ENCODE measurements at places on chromosomes 5 and 9.

DNA sequence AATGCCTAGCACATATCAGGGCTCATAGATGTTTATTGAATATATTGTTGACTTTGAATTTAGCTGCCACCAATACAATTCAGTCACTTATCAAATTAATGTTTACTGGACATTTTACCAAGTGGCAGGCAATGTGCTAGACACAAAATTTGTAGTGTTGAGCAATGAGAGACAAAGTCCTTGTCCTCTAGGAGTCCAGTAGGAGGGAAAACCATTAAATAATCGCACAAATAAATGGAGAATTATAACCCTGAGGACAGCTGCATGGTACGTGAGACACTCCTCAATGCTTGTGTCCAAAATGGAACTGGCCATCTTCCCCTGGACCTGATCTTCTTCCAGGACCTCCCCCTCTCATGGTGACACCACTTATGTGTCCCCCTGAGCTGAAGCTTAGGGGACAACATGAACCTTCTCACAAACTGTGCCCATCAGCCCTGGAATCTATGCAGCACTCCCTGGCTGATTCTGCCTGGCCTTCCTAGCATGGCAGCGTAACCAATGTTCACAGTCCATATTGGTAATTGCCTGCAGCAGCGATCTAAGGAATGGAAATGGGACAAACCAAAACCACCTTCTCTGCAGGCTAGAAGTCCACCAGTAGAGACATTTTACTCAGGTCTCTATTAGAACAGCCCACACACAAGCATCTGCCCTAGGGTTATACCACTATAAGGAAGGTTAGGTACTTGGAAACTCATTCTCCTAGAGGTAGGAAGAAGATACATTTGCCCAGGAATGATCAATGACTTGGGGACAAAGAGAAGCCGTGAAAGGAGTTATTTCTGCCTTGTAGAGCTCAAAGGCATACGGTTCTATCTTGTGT, 75.5 kb downstream of the FGF1 start:
- no peak for DNase-seq

DNA sequence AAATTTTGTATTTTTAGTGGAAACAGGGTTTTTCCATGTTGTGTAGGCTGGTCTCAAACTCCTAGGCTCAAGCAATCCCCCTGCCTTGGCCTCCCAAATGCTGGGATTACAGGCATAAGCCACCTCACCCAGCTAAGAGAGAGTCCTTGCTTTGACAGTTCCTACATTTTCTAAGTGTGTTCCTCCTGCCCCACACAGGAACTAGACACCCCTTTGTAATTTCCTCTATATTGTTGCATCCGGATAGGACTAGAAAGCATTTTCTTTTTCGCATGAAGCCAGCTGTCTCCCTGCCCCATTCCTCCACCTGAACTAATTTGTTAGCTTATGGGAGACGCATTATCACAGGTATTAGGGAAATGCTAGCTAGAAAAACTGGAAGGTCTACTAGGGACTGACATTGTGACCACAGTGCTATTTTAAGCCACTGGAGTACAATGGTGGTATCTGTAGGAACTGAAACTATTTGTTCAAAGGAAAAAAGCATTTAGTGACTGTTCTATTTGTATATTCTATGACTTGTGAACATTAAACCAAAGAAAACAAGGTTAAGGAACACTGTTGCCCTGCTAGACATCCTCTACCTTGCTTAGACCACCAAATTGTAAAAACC, 214.1 kb downstream of the SMARCA2 start:
- DNase-seq: no peak

DNA sequence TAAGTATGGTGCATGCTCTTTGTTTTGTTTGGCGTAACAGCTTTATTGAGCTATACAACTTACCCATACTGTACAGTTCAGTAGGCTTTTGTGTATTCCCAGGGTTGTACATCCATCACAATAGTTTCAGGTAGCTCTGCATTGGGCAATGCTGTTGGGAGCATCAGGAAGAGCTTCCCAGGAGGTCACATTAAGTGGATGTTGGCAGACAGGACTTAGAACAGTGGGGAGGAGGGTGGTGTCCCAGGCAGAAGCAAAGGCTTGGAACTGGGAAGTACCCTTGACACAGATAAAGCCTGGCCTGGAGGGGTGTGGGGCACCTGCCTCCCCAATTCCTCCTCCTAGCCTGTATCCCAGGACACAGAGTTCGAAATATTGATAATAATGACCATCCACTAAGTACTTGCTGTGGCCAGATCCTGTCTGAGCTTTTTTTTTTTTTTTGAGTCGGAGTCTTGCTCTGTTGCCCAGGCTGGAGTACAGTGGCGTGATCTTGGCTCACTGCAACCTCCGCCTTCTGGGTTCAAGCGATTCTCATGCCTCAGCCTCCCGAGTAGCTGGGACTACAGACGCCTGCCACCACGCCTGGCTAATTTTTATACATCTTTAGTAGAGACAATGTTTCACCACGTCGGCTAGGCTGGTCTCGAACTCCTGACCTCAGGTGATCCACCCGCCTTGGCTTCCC, 1.3 kb downstream of the BBLN start:
- no peak for DNase-seq

- DNase-seq: no peak
Measured at GRCh38 chr5:180213657-180214207, 4.7 kb upstream of the RASGEF1C start.

DNA sequence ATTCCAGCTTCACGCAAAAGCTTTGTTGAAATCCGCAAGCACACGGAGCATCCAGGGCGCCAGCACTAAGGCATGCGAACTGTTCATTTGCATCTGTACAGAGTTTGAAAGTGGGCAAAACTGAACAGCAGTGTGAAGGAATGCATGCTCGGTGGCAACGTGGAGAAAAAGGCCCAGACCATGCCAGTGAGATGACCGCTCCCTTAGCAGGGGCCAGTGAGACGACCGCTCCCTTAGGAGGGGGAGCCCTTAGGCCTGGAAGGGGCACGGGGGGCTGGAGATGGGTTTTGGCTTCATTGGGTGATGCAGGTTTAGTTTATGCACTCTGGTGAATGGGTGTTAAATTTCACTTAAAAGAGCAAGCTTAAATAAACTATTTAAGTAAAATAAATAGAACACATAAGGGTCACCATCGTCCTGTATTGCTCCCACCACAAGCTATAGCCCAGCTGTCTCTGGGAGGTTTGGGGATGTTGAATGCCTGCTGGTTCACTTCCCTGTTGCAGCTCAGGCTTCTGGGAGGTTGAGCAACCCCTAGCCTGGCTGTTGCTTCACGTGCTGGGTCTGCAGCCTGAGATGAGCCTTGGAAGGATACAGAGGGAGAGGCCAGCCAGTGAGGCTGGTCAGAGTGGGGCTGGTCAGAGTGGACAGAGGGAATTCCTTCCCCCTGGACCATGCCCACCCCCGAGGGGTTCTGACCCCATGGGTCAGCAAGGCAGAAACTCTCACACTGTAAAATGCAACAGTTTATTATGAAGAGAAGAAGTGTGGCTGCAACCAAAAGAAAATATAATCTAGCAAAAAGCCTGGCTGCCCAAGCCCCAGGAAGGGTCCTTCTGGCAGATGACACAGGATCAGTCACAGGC, 4.6 kb upstream of the FCN1 start:
- DNase-seq: no peak

DNA sequence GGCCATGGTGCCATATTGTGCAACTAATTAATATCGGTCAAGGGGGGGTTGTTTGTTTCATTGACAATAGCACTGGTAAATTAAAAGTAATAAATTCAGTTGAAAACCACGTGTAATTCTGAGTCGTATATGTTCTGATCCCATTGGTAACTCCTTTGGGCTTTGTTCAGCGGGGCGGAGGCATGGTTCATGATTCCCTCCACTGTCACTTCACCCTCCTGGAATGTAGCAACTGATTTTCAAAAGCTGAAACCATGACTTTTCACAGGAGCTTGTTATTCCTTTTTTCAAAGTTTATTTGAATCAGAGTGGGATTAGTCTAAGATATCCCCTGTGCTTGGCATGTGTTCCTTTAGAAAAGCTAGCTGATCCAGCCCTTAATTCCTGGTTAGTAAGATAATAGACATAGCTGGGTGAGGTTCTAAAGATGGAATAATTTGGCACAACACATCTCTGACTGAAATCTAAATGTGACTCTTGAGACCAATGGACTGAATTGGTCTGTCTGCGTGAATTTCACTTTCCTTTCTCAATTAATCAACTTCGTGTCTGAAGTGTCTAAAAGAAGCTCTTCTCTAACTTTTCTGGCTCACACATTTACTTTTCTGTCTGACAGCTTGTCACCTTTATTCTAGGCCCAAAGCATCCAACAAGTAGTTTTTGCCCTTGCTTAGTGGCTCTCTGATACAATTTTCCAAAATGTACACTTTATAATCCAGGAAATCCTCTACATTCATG, 185.7 kb upstream of the VCAN start:
- no peak for DNase-seq

DNA sequence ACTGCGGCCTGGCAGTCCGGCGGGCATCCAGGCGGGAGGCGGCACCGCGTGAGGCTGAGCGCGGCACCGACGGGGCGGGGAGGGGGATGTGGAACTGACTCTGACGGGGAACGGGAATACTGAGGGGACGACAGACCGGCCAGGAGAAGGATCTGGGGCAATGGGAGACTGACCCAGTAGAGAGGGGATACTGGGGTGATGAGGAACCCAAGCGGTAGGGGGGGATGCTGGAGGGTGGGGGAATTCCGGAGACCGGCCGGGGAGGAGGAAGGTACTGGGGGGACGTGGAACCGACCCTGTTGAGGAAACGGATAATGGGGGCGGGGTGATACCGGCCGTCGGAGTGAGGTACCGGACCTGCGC, 423 bp downstream of the IPPK start:
- no peak for DNase-seq

GRCh38 chr9:133822430-133823065, 84.4 kb upstream of the SARDH start:
- no peak for DNase-seq

GRCh38 chr5:75460532-75460931, 50.9 kb downstream of the CERT1 start:
- DNase-seq: no peak

- DNase-seq: no peak
Measured at GRCh38 chr9:5511476-5511875, 1.1 kb downstream of the PDCD1LG2 start.

Measured in CD4-positive, CD25-positive, alpha-beta regulatory T cell (primary cell).